ENCODE measurements at places on chromosomes 1 and 21.

DNA sequence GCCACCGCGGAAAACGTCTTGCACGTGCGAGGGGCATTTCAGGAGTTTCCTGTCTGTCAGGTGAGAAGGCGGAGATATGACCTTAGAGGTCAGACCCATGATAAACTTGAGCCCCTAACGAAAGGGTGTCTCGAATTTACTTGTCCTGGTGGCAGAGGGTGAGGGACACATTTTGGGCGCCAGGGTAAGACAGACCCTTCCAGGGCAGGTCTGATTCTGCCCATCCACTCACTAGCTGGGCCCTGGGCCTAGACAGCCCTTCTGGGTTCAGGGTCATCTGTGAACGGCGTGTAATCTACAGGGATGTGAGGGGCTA, 395 bp upstream of the CSRP1 start:
- no peak for DNase-seq

GRCh38 chr1:115246526-115246925, 91.5 kb downstream of the NGF start:
- DNase-seq = no peak

DNA sequence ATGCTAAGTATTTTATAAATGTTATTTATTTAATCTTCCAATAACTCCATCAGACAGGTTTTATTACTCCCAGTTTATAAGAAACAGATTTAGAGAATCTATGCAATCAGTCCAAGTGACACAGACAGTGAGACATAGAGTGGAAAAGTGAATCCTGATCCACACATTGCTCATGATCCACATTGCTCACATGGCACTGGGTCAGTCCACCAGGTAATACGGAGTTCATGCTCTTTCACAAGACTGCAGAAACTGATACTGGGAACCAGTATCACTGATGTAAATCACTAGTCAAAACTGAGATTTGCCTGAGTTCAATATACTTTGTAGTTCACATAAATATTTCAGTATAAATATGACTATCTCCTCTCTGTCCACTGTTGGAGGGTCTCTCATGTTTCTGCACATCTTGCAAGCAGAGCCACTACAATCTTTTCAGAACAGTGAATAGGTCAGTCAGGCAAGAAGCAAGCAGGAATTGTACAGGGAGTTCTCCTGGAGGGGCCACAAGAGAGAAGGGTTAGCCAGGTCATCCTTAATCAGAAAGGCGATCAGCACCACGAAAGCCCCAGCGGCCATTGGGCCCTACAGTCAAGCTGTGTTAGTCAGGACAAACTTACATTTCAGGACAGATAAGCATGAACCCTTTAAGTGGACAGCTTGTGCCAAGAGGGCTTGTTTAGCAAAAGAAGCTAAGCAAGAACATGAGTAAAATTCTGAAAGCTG, 275.4 kb upstream of the NR5A2 start:
- DNase-seq = no peak

DNA sequence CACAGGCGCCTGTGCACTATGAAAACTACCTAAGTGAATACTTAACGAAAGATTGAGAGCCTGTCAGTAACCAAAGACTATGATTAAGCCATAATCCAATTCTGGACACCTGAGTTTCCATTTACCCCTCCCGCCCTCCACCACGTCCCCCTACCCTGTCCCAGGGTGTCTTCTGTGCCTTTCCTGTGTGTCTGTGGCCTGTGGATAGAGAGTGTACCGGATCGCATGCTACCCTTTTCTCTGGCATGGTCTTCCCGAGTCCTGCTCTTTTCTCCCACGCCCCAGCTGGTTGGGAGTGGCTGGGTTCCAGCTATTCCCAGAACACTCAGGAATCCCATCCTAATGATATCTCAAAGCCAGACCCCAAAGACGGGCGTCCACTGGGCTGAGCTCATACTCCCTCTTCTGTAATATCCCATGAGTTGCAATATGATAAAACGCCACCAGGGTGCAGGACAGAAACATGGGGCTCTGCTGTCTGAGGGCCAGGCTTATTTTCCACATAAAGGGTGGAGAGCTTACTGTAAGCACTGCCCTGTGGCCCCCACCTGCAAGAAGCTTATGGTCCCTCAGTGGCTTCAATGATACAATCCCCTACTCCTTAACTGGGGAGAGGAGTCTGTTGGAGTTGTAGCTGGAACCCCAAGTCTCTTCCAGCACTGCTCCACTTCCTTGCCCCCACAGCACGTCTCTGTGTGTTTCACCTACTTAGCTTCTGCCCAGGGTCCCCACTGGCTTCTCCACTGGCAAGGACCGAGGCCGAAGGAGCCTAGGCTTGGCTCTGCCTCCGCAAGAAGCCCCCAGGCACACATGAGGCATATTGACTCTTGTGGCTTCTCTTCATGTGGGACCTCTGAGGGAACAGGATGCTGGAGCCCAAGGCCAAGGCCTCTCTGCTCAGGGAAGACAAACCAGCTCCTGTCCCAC, 17.6 kb upstream of the ALX3 start:
- no peak for DNase-seq

- DNase-seq = no peak
Observed at GRCh38 chr1:156666862-156667609, 10.2 kb downstream of the NES start.

DNA sequence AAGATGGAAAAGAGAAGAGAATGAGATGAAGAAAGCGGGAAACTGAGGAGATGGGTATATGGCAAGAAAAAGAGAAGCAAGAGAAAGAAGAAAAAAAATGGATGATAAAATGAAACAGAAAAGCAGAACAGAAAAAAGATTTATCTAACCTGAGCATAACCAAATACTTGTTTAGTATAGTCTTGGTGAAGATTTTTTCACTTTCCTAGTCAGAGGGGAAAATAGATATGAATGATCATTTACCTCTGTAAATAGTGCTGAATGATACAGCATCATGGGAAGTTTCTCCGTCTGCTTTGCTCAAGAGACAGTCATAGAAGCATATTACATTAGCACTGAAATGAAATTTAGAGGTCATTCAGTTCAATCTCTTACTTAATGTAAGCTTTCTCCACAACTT, 36.1 kb upstream of the PLPPR4 start:
- DNase-seq = no peak

GRCh38 chr1:50027794-50028193, 4.0 kb upstream of the AGBL4 start:
- DNase-seq = no peak

DNA sequence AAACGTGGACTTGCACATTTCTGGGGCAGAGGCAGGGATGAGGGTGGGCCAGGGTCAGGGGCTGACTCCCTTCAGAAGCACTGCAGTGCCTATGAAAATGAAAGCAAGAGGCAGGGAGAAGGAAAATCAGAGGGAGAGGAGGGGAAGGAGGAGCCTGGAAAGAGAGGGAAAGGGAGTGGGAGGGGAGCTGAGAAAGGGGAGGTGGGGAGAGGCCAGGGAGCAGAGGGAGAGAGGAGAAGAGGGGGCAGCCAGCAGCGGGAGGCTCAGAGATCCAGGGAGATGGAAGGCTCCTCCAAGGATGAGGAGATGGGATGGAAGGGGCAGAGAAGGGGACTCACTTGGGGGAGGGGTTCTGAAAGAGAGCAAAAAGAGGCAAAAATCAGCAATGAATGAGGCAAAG, 96.3 kb upstream of the KLHDC7A start:
- DNase-seq = no peak

DNA sequence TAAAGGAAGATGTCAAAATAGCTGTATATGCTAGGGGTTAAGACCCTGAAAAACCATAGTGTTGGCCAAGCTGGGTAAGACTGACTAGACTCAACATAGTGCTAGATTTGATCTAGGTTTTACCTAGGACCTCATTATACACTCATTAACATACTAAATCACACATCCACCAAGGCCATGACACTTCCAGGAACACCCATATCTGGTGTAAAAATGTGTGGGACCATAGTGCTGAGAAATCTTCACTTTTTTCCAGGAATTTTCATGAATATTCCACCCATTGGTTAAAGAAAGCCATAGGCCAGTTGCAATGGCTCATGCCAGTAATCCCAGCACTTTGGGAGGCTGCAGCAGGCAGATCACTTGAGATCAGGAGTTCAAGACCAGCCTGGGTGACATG, 34.0 kb upstream of the ACADM start:
- DNase-seq = no peak

DNA sequence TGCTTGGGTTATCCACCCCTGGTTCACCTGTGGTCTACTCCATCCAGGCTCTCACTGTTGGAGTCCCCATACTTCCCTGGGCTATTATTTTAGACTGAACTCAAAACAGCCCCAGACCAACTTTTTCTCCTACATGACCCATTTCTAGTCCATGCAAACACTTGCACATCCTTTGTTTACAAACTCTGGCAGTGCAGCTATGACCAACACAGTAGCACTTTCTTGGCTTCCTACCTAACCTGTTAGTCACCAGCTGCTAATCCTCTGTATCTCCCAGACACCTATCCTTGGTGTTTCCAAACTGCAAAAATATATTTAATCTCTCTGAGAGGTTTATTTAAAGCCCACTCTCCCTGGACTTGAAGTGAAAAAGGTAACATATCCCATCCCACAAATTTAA, 90.8 kb downstream of the DDAH1 start:
- DNase-seq = no peak

GRCh38 chr1:37177230-37177864, 143.0 kb upstream of the GRIK3 start:
- no peak for DNase-seq

GRCh38 chr1:234665975-234666605, 56.1 kb upstream of the IRF2BP2 start:
- no peak for DNase-seq

GRCh38 chr21:20207335-20207734, 790.9 kb upstream of the NCAM2 start:
- no peak for DNase-seq

DNA sequence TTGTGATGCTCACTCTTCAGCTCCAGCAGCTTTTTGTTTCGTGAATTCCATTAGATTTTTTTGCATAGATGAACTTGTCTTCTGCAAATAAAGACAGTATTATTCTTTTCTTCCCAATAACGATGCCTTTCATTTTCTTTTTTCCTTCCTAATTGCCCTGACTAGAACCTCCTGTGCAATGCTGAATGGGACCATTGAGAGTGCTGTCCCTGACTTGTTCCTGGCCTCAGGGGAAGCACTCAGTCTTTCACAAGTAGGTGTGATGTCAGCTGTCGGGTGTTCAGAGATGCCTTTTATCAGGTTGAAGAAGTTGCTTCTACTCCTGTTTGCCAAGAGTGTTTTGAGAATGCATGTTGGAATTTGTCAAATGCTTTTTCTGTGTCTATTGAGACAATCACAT, 64.3 kb upstream of the ADARB1 start:
- no peak for DNase-seq

All from stimulated activated CD8-positive, alpha-beta memory T cell treated with anti-CD3 and anti-CD28 coated beads, Interleukin-7, amount 100 ng/mL, for 1 hour (primary cell).